Stimulated activated CD8-positive, alpha-beta memory T cell treated with anti-CD3 and anti-CD28 coated beads, Interleukin-2, amount 100 ng/mL, for 48 hours (primary cell): ENCODE measurements at places on chromosomes 13 and 19.

DNA sequence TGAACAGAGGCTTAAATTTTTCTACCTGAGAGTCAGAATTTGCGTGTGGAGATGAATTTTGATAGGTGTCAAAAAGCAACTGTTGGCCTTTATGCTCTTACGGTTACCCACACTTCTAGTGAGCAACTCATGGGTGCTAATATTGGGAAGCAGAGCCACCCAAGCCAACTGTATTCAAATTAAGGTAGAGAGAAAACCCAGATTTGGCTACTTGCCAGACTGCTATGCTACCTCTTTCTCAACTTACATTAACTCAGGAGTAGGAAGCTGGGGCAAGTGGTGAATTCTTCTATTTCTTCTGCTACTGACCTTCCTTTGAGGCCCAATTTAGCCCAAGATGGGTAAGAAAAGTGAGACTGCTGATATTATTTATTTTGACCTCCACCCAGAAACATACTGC lies 83.9 kb downstream of the OLFM4 start:
- no peak for DNase-seq

DNA sequence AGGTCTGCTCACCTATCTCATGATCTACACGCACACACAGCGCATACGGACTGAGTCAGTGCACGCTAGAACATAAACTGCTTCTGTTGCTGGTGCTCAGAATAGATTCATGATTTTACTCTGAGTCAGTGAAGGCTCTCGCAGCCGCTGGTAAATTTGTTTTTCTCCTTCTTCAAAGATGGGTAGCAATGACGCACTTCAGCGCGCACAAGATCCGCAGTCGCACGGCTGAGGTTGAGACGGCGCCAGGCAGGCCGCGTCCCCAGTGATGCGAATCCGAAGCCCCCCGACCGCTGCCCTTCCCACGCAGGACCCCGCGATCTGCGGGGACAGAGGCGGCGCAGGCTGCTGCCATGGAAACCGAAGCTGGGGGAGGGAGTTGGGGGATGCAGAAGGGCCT lies 103.7 kb upstream of the USP29 start:
- DNase-seq, result no peak

GRCh38 chr13:68261105-68261504 lies 1031.0 kb upstream of the PCDH9 start:
- DNase-seq, result no peak

DNA sequence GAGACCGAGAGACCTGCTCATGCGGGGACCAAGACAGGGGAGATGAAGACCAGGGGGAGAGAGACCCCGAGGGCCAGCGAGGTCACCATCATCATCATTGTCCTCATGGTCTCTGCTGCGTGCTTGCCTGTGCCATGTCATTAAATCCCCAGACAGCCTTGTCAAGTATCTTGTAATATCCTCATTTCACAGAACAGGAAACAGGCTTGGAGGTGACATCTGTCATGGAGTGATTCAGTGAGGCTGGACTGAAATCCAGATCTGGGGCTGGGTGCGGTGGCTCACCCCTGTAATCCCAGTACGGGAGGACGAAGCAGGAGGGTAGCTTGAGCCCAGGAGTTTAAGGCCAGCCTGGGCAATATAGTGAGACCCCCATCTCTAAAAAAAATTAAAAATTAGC lies 5.9 kb upstream of the NANOS2 start:
- no peak for DNase-seq

GRCh38 chr13:26323764-26324163 lies 69.8 kb downstream of the CDK8 start:
- no peak for DNase-seq

DNA sequence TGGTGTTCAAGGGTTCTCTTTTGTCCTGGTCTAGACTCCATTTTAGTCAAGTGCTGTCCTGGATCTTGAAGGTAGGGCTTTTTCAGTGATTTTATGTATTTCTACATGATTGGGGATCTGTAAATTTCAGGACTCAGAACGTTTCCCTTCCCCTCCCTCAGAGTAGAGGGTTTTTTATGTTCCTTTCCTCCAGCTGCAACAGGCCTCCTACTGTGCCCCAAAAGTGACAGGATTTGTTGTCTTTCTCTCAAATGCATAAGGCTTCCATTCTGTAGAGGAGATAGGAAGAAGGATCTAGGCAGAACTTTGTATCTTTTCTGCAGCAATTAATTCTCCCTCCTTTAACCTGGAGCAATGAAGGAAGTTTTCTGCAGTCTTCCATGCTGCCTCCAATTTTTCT lies 251.3 kb downstream of the MAB21L1 start:
- no peak for DNase-seq
